ENCODE measurements at places on chromosomes 6 and 20. TPM values are rescaled to one million over a fixed set of nuclear protein-coding genes. Genes with fewer than 3 reads are reported as not detected.
A peak's percentile ranks its signal among the peaks of the same experiment; 100 is the strongest.

DNA sequence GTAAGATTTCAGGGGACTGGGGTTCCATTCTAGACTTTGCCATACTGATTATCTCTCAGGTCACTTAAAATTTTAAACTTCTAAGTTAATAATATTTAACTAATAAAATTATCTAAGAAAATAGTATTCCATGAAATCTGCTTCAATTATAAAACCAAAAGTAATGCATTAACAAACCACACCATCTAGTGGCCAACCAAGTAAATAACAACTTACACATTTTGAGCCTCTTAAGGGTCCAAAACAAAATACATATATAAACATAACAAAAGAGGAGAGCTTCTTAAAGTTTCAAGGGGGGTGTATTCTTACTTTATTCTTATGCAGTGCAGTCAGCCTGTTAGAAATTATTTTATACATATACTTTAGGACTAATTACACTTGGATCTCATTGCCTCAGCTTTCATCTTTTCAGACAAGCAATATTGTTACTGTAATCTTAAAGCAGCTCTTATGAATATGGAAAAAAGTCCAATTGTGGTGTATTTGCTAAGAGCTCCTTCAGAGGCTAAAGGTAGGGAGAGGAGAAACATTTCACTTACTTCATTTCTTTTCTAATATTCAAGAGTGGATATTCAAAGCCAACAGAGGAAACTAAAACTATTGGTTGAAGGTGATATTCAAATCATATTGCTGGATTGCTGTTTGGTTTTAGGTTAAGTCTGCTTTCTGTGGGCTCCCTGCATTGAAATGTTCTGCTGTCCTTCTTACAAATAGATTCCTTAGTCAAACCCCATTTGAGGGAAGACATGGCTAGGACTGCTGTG, 199.7 kb upstream of the SIM1 start:
- peaks cover 2% of the 10 kb centered on the region for H3K36me3 ChIP-seq
- peak overlapping the region; percentile 76 for H3K27ac ChIP-seq
- H3K27me3 ChIP-seq: no peaks in the 10 kb centered on the region
- peaks cover 12% of the 10 kb centered on the region for H3K4me1 ChIP-seq
- no peak overlapping the region for H3K4me3 ChIP-seq

DNA sequence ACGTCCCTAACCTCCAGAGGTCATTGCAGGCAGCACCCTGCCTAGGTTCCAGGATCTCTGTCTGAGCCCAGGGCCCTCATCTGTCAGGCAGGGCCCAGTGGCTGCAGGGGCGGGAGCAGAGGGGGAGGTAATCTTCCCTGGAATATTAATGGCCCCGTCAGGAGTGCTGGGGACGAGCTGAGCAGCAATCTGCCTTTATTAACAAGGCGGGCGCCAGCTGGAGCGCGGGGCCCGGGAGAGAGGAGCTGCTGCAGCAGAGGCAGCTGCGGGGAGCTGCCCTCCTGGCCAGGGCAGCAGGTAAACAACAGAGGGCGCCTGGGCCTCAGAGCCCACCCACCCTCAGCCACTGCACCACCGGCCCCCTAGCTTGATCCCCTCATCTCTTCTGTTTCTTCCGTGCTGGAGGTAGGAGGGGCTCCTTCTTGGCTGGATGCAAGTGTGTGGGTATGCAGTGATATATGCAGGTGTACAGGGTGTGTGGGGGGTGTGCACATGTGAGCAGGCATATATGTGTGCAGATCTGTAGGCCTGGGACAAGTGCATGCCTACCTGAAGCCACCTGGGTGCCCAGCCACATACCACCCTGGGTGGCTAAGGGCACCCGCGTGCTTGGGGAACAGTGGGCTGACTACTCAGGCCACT, 131.8 kb upstream of the MLN start:
- H3K4me3 ChIP-seq: no peak overlapping the region
- no peak overlapping the region for H3K27ac ChIP-seq
- no peaks in the 10 kb centered on the region for H3K36me3 ChIP-seq
- H3K4me1 ChIP-seq: peaks cover 7% of the 10 kb centered on the region
- no peak for DNase-seq
- H3K27me3 ChIP-seq: no peaks in the 10 kb centered on the region

DNA sequence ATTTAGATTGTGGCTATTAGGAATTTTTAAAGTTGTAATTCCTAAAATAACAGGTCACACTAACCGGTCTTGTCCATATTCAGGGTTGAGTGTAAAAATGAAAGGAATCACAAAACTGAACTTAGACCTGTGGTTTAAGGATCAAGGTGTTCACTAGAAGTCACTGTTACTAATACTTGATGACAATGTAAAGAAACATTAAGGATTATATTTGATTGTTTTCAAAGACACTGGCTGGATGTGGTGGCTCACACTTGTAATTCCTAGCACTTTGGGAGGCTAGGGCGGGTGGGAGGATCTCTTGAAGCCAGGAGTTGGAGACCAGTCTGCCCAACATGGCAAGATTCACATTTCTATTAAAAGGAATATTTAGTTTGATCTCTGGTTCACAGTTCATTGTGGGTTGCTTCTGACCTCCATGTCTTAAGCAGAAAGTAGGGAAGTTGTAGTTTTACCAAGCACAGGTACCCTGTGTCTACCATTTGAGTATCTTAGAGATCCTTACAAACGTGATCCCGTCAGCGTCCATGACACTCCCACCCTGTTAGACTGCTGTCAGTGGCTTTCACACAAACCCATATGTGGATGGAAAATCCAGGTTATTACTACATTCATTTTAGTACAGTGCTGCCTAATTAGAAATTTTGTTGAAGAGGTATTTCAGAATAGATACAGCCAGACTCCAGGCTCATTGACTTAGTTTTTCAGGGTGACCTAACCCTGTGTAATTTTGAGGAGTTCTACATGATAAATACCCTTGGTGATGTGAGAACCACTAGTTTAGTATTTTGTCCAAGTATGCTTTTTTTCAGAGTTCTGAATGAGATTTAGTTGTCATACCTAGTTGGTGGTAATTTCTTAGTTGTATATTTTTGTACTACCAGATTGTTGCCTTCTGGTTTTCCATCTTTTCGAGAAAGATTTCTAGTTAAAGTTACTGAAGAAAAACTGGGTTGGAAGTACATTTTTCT, 10.2 kb downstream of the SRSF3 start:
- H3K4me1 ChIP-seq: peaks cover 78% of the 10 kb centered on the region
- no peak overlapping the region for H3K4me3 ChIP-seq
- H3K27me3 ChIP-seq: no peaks in the 10 kb centered on the region
- no peak for DNase-seq

- no peaks in the 10 kb centered on the region for H3K27me3 ChIP-seq
- no peak overlapping the region for H3K4me3 ChIP-seq
- H3K27ac ChIP-seq: no peak overlapping the region
- no peak for DNase-seq
- no peaks in the 10 kb centered on the region for H3K4me1 ChIP-seq
Observed at GRCh38 chr6:23929201-23929600, 196.8 kb upstream of the NRSN1 start.

The LRRC1 gene
- 3.6 TPM for total RNA-seq

The TFEB gene
- total RNA-seq: 17.5 TPM

DNA sequence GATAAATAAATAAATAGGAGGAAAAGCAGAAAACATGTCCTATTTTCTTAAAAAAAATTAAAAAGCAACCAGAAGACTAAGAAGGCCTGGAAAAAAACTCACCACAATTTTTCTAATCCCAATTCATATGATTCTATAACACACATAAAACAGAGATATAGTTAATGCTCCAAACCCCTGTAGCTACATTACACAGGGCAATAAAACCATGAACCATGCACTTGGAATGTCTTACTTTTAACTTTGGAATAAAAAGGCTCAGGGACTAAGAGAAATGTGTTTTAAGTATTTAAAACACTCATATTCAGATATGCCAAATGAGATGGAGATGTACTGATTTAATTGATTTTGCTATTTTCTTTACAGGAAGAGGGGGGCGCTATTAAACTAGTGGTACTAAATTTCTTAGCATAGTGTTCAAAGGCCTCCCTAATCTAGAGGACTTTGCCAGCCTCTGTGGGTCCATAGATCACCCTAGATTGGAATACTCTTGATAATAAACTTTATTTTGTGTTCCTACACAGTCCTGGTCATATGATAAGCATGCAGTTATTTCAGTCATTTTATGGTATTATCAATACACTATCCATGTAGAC, 30.3 kb upstream of the GCM1 start:
- H3K4me3 ChIP-seq: no peak overlapping the region
- no peaks in the 10 kb centered on the region for H3K36me3 ChIP-seq
- H3K27me3 ChIP-seq: no peaks in the 10 kb centered on the region
- H3K27ac ChIP-seq: no peak overlapping the region

The FNDC1 gene
- not detected for total RNA-seq

The SNX21 gene
- total RNA-seq: 2.4 TPM

DNA sequence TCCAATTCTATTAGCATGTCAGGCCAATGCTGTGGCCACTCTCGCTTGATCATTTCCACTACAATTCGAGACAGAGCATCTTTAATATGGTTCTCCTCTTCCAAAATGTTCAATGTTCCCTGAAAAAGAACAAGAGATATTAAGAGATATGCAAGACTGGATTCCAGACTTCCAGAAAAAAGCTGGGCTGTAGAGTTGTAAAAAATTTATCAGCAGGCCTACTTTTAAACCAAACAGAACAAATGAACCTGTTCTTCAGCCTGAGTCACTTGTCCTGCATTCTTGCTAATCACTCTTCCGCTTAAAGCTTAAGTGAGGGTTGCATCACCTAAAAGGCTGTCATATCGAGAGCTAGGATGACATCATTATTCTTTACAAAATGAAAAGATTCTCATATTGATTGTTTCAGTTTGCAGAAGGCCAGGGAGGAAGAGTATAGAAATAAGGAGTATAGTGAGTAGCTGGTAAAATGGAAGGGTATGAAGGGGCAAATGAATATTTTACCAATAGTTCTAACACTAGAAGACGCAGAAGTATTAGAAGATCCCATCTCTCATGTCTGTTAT, 4.9 kb downstream of the XPO5 start:
- peak overlapping the region; percentile 95 for H3K27ac ChIP-seq
- DNase-seq: peak; percentile 44
- H3K4me1 ChIP-seq: peaks cover 31% of the 10 kb centered on the region
- H3K4me3 ChIP-seq: peak overlapping the region; percentile 60
- H3K27me3 ChIP-seq: no peaks in the 10 kb centered on the region

The KAT14 gene
- 16.2 TPM for total RNA-seq

DNA sequence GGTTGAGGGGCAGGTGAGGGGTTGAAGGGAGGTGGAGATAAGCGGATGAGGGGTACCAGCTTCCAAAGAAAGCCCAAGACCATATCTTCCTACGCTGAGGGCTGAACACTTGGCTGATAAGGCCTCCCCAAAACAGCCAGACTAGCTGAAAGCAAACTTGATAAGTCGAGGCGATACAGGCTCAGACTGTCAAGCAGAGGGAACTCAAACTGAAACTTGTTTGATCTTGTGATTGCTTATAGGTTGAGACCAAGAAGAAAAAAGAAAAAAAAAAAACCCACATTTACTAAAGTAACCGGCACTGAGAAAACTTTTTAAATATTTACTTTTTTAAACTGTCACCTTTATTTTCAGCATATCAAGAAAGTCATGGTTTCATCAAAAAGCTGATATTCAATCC, 73.6 kb downstream of the TRERF1 start:
- no peaks in the 10 kb centered on the region for H3K27me3 ChIP-seq
- H3K4me1 ChIP-seq: peaks cover 76% of the 10 kb centered on the region
- DNase-seq: peak; percentile 44
- peak overlapping the region; percentile 75 for H3K4me3 ChIP-seq
- peaks cover 5% of the 10 kb centered on the region for H3K36me3 ChIP-seq

GRCh38 chr6:148657048-148657447, 89.8 kb upstream of the UST start:
- H3K36me3 ChIP-seq: peaks cover 3% of the 10 kb centered on the region
- DNase-seq: no peak
- no peaks in the 10 kb centered on the region for H3K4me1 ChIP-seq
- H3K27ac ChIP-seq: no peak overlapping the region

The TMEM74B gene
- 1.5 TPM for total RNA-seq

GRCh38 chr6:90368601-90369000, 72.0 kb upstream of the BACH2 start:
- peak overlapping the region; percentile 35 for H3K27ac ChIP-seq
- H3K4me3 ChIP-seq: peak overlapping the region; percentile 56
- H3K27me3 ChIP-seq: no peaks in the 10 kb centered on the region
- no peak for DNase-seq
- no peaks in the 10 kb centered on the region for H3K36me3 ChIP-seq

- H3K4me3 ChIP-seq: no peak overlapping the region
- H3K27me3 ChIP-seq: no peaks in the 10 kb centered on the region
- no peak overlapping the region for H3K27ac ChIP-seq
- no peak for DNase-seq
- H3K4me1 ChIP-seq: peaks cover 13% of the 10 kb centered on the region
- H3K36me3 ChIP-seq: no peaks in the 10 kb centered on the region
Observed at GRCh38 chr20:4056880-4057279, 41.5 kb upstream of the RNF24 start.

The HFE gene
- 1.9 TPM for total RNA-seq

DNA sequence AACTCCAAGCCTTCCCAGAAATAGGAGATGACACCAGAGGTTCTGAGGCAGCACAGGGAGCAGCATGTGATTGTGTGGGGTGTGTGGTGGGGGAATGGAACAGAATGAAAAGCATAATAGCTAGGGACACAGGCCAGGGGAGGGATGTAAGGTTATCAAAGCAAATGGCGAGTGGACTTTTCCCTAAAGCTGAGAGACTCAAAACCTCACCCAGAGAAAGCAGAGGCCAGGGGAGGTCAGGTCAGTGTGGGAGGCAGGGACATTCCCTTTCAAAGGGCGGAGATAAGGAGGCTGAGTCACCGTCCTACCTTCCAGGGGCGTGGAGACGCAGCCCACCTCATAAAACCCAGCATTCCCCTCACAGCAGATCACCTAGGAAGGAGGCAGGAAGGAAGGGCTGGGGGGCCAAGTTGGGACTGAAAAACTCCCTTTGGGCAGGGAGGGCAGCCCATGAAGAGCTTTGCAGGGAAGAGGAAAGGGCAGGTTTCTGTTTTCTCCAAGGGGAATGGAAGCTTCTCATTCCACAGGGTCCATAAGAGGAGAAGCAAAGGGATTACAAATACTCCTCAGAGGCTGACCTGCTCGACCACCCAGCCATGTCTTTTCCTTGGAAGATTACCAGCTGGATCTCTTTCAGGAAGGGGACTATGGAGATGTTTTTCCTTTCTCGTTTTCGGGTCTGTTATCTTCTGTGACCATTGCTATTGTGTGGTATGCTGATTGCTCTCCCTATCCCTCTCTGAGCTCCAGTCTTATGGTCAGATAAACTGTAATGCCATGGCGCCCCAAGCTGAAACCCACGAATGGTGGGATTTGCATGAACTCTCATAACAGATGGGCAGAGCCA, 9.6 kb upstream of the LY6G5C start:
- no peak for DNase-seq
- H3K36me3 ChIP-seq: no peaks in the 10 kb centered on the region
- no peaks in the 10 kb centered on the region for H3K27me3 ChIP-seq

The RAB23 gene
- total RNA-seq: 2.2 TPM
